H1 (cell line): ENCODE measurements at places on chromosomes 12 and 14. TPM values are rescaled to one million over a fixed set of nuclear protein-coding genes. Genes with fewer than 3 reads are reported as not detected.

DNA sequence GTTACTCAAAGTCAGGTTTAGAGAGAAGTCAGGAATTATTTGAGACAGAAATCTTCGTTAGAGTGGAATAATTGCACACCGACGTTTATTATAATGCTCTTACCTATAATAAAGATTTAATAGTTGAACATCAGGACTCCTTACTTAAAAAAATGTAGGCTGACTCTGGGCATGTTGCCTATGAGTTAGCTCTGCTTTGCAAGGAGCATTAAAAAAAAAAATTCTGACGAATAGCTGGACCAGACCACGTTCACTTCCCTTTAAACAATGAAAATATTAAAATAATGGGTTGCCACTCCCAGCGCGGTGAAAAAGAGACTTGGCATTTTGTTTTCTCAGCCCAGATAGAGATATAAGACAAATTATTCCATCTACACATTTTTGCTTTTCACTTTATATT lies 574 bp upstream of the FANCM start:
- no peak for DNase-seq

ADGRD1 gene
- total RNA-seq: 0.48 and 1.3 TPM in 2 replicates

DNA sequence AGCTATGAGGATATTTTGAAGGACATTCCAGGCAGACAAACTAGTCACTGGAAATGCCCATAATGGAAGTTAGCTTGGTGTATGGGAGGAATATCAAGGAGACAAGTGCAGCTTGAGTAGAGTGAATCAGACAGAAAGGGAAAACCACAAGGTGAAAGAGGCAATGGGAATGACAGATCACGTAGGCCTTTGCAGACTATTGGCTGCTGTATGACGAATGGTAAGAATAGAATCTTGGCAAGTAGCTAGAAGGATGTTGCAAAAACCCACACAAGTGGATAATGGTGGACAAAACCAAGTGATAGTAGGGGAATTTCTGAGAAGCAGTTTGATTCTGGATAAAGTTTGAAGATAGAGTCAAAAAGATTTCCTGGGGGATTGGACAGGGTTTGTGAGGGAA lies 196.9 kb upstream of the NOVA1 start:
- DNase-seq: no peak

GRCh38 chr12:20628226-20628787 lies 66.8 kb upstream of the SLCO1C1 start:
- no peak for DNase-seq

- DNase-seq: no peak
Observed at GRCh38 chr14:90500665-90501370, 104.0 kb downstream of the CALM1 start.

DNA sequence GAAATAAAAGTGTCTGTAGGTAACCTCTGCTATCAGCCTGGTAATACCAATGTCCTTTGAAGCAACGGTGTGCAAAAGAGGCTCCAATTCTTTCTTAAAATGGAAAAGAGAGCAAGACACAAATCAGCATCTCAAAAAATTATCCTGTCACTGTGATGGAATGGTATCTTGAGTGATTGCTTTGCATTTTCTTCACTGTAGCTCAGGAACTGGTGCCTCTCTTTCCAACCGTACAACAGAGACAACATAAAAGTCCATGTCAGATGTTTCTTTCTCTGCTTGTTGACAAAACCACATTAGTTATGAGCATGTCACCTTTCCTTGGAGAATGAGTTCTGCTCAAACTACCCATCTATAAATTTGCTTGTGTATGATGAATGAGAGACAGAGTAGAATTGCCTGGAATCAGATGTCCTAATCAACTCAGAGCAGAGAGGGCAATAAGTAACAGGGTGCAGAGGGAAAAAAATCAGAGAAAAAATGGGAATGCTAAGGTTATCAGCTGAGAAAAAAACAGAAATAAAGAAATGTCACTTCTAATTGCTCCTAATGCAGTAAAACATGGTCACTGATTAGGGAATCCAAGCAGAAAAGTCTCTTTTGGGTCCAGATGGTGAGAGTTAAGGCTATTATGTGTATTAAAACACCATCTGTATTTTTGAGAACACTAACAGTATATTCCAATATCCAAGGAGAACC lies 465.0 kb upstream of the ATP2B1 start:
- no peak for DNase-seq

OR6C2 gene
- not detected in 2 replicates for total RNA-seq

DNA sequence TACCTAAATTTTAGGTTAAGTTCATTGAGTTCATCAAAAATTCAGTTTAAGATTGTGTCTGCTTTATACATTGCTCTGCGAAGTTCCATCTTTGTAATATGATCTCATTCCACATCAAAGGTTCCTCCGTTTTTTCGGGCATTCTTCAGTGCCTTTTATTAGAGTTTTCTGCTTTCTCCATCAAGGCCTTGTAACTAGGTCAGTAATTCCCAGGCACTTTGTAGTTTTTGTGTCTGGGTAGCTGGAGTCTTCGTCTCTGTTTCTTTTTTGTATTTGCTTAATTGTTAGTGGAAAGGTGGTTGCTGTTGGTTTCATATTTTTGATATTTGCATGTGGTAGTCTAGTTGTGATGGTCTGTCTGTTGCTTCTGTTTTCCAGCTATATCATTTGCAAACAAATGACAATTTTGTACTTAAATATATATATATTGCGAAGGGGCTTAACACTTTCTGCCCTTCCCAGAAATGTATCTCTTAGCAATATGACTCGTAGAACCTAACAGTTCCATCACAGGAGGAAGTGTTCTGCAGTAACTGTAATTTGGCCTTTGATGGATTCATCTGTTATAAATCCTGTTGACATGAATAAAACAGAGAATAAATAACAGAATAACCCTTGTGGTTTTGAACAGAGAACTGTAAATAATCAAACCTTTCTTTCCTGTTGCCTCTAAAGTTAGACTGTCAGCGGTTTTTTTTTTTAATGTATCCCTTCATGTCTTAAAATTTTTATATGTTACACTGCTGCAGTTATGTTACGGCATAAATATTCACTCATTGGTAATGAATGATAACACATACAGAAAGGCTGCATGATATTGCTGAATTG lies 88.4 kb upstream of the DYNC1H1 start:
- no peak for DNase-seq

DNA sequence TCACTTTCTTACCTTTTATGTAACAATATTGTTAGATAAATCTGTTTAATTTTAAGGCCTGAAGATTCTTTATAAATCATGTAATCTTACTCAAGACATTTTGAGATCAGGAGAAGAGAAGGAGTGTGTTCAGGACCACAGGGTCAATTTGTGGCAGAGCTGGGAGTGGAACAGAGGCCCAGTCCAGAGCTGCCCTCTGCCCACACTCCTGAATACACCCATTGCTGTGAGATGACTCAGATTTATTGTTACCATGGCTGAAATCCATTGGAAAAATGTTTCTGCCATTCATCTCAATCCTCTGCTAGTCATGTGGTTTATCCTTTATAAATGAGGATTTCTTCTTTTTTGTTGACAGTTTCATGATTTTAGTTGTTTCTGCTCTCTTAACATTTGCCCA lies 100.5 kb upstream of the STXBP6 start:
- no peak for DNase-seq

BATF gene
- total RNA-seq: not detected in 2 replicates
